ENCODE measurements at places on chromosomes 16 and 17.

GRCh38 chr16:70579648-70580630 lies 56.3 kb downstream of the SF3B3 start:
- DNase-seq = no peak

DNA sequence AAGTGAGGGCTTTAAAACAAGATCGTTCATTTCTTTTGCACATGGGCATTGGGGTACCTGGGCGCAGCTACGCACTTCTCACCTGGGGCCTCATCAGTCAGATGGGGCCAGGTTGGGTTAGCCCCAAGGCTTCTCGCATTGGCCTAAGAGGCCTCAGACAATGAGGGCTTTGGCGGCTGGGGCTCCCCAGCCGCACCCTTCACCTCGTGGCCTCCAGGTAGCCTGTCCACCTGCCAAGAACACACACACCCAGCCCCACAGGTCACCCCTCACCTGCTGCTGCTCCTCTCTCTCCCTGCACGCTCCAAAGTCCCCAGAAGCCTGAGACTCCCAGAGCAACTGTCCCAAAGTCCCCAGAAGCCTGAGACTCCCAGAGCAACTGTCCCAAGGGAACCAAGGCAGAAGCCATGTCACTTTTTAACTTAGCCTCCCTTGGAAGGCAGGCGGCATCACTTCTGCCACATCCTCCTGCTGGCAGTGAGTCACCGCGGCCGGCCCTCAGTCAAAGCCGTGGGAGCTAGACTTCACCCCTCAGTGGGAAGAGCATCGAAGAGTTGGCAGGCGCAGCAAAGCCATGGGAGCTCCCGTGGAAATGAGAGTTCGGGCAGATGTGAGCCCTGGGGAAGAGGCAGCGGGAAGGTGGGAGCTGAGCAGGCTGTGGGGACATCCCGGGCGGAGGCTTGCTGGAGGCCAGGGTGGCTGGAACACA lies 78.9 kb upstream of the PLCG2 start:
- no peak for DNase-seq

- no peak for DNase-seq
Observed at GRCh38 chr17:16512011-16512410, 20.0 kb upstream of the LRRC75A start.

DNA sequence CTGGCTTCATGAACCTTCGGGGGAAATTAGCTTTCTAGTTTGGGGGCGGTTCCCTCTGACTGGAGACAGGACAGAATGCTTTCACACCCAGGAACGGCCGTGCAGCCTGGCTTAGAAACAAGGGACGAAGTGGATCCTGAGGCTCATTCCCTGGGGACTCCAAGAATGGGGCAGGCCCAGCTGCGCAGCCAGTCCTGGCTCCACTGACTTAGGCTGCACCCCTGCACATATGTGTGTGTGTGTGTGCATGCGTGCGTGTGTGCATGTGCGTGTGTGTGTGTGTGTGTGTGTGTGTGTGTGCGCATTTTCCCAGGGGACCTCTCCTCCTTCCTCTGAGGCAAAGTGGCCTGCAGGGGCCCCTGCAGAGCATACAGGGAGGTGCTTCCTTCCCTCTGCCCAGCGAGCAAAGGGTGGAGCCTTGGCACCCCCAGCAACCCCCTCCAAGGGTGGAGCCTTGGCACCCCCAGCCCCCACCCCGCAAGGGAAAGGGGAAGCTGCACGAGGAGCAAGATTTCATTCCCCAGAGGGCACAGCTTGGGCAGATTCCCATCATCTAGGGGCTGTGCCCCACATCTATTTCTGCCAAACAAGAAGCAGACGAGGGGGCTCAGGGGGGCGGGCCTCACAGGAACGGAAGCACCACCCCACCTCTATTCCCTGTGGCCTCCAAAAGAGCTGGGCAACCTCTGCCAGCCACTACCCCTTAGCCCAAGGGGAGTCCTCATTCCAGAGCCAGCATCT lies 97.6 kb upstream of the CBX4 start:
- no peak for DNase-seq

DNA sequence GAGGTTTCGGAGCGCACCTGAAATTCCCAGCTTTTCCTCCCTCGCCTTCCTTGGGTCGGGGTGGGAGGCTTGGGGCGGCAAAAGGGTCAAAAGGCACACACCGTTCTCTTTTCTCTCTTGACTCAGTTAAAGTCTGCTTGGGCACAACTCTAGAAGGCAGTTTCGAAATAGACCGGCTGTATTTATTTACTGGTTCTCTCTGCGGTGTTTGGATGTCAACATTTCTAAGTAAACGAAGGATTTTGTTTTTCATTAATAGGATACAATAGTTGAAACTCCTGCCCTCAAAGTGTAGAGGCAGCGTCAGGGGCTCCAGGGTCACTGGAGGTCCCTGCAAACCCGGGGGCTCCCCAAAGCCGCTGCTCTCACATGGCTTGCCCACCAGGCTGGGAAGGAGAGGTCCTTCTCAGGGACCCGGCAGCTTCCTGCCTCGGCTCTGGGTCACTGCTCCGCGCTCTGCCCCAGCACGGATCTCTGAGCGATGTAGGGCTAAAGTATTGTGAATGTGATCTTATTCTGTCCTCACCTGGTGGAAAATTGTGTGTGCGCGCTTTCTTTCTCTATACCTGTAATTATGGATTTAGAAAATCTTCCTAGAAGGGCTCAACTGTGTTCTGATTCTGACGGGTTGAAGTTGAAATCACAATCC lies 952 bp downstream of the BMERB1 start:
- DNase-seq = no peak

GRCh38 chr16:89192956-89193575 lies 7.3 kb downstream of the SLC22A31 start:
- peak; percentile 56 for DNase-seq

DNA sequence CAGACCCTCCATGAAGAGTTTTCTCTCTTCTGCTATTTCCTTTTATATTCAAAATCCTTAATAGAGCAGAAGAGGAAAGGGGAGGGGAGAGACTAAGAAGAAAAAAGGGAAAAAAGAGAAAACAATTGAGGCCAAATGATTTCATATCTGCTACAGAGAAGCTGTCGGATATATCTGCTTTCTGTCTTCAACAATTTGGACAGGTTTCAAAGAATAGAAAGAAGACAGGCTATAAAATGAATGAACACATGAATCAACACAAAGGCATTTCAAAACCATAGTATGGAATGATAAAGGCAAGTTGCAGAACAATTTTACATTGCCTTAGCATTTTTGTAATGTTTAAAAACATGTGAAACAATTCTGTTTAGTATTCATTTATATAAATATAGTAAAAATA lies 4.7 kb upstream of the CMTR2 start:
- no peak for DNase-seq

DNA sequence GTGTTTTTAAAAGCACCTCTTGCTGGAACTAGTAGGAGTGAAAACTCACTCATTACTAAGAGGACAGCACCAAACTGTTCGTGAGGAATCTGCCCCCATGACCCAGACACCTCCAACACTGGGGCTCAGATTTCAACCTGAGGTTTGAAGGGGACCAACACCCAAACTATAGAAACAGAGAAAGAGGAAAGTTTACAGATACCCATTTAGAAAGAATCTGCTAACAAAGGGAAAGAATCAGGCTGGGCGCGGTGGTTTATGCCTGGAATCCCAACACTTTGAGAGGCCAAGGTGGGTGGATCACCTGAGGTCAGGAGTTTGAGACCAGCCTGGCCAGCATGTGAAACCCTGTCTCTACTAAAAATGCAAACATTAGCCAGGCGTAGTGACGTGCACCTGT lies 3.4 kb upstream of the CSNK1D start:
- no peak for DNase-seq

DNA sequence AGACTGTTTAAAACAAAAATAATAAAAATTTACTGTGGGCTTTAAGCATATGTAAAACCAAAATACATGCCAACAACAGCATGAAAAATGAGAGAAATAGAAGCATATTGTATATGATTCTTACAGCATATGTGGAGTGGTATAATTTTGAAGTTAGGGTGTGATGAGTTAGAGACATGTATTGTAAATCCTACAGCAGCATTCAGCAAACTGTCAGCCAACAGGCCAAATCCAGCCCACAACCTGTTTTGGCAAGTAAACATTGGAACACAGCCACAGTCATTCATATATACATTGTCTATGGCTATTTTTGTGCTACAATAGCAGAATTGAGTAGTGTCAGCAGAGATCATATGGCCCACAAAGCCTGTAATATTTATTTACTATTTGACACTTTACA lies 42.3 kb downstream of the ZNF18 start:
- no peak for DNase-seq

GRCh38 chr16:10388988-10389387 lies 3.1 kb downstream of the ATF7IP2 start:
- no peak for DNase-seq

DNA sequence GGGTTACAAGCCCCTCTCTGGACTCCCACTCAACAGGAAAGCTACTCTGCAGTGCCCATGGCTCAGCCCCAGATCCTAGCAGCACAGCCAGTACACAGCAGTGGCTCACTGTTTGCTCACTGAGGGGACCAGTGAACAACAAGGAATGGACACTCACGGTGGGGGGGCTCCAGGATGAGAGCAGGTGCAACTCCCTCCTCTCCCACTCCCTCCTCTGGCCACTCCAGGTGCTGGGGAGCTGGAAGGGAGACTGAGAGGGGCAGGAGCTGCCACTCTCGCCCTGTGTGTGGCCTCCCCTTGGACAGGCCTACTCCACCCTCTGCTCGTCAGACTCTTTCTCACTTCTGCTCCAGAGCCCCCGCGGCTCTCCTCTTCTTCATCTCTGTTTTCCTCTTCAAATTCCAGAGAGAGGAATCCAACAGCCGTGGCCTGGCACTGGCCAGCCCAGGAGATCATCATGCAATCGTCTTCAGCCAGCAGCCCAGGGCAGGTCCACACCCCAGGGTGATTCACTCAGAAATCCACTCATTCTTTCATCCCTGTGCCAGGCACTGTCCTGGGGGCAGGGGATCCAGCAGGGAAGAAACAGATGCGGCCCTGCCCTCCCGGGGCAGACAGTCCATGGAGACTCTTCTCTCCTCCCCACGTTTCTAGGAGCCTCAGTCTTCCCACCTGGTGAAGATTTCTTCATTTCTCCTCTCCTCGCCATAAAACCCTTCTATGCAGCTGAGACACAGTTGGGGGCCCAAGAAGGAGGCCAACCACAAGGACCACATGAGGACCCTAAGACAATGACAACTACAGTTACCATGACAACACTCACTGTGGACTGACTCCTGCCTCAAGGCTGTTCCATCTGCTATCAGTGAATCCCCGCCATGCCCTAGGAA lies 30.7 kb downstream of the CFAP20 start:
- no peak for DNase-seq

- DNase-seq = no peak
Observed at GRCh38 chr16:16881814-16882213, 502.9 kb downstream of the NPIPA7 start.

GRCh38 chr17:7445619-7445968 lies 733 bp downstream of the CHRNB1 start:
- DNase-seq = no peak

GRCh38 chr17:48442819-48443218 lies 12.8 kb upstream of the SKAP1 start:
- DNase-seq = no peak

DNA sequence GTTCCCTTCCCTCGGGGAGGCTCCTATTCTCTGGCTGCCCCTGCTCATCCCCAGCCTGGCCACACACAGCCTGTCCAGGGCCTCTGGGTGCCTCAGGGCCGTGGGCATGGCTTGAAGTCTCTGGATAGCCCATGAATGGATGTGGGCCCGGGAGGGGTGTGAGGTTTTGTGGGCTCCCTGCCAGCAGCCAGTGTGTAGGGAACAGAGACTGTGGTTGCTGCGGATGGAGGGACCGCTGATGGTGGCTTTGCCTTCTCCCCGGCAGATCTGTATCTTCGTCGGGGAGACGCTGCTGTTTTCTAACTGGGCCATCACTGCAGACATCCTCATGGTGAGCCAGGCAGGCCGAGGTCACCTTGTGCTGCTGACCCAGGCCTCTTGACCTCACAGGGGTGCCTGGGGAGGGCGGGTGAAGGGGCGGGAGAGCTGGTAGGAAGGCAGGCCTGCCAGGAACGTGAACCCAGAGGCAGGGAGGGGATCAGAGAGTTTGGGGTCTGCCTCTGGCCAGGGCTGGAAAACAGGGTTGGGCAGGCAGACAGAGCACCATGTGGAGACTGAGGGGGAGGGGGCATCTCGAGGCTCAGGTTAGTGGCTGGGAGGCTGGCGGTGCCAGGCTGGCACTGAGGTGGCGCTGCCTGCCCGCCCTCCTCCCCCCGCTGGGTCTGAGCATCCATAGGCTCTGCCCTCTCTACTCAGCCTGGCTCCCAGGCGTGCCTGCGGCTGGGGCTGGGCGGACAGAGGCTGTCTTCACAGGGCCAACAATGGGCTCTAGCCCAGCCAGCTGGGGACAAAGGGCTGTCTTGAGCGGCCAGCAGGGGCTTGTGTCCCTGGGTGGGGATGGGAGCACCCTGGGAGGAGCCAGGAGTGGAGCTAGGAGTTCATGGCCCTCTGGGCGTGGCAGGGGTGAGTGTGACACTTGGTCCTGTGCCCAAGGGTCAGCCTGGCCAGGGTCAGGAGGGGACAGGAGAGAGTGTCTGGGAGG lies 21.4 kb downstream of the MYBBP1A start:
- DNase-seq = no peak

DNA sequence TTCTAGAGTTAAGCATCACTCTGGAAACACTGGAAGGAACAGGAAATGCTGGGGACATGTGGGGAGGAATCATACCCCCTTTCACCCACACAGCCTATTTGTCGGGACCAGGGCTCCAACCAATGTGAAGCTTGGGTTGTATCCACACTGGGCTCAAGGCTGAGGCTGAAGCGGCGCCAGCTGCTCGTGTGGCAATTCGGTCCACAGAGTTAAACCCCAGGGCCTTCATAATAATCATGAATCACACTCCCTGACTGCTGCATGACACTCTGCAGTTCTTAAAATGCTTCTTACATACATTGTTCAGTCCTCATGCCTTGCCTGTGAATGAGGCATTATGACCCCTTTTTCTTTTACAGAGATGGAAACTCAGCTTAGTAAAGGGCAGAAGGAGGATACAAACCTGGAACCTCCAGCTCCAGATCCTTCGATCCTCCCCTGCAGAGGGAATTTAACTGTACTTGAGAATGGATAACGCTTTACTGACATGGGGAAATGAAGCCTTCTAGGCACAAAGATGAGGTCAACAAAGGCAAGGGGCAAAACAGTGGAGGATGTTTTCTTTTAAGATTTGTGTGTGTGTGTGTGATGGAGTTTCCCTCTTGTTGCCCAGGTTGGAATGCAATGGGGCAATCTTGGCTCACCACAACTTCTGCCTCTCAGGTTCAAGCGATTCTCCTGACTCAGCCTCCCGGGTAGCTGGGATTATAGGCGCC lies 72.7 kb downstream of the SOX9 start:
- no peak for DNase-seq

- DNase-seq = no peak
Observed at GRCh38 chr16:56422896-56423441, 2.4 kb downstream of the AMFR start.
